Umbilical cord (tissue), 2 donors: ENCODE measurements at places on chromosomes 7 and 10.

GRCh38 chr10:95242581-95243317 lies 48.1 kb downstream of the PDLIM1 start:
- DNase-seq: peak; percentile 53

DNA sequence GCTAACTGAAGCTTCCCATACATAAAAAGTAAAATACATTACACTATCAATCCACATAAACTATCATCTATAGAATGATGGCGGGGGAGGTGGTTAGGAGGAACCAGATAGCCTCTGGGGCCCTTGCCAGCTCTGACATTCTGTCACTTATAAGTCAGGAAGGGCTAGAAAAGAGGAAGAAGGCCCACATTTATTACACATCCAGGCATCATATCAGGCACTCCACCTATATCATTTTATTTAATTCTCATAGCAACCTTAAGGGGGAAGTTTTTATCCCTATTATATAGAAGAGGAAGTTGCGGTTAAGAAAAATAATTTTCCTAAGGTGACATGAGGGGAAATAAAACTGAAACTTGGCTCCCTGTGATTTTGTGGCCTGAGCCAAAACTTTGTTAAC lies 29.9 kb downstream of the HEPACAM2 start:
- no peak for DNase-seq

GRCh38 chr7:87886875-87887274 lies 10.6 kb downstream of the DBF4 start:
- DNase-seq: peak; percentile 48

- no peak for DNase-seq
These were observed 231.6 kb downstream of the ADK start for GRCh38 chr10:74382663-74383062.

DNA sequence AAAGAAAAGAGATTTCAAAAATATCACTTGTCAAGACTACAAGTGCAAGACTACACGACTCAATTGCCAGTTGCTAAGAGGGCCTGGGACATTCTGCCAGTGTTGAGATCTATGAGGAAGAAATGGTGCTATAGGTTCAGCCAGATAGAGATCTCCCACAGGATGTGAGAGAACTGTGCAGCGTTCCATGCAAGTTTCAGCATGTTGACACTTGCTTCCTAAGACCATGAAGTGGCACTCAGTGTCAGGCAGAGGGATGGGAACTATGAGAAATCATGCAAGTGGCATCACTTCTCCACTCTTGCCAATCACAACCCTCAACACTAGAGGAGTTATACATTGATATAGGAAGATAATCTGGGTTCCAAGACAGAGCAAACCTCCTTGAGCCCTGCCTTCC lies 210.3 kb downstream of the CHRM2 start:
- DNase-seq: no peak

DNA sequence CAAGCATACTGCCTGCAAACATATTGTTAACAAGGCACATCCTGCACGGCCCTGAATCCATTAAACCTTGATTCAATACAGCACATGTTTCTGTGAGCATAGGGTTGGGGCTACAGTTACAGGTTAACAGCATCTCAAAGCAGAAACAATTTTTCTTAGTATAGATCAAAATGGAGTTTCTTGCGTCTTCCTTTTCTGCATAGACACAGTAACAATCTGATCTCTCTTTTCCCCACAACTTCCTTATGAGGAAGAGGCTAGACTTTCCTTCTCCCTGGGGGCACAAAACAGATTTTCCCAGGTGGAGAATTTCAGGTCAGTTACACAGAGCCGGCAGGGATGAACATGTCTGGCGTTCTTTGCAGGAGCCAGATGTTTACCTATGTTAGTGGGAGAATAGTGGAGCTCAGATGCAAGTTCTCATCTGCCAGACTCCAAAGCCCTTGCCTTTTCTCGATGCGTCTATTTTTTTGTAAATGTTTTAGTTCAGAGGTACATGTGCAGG lies 37.5 kb upstream of the PFKFB3 start:
- no peak for DNase-seq

- DNase-seq: no peak
These were observed 26.1 kb downstream of the INPP5A start for GRCh38 chr10:132563485-132564248.

- no peak for DNase-seq
These were observed 37.2 kb upstream of the BTBD16 start for GRCh38 chr10:122233857-122234348.

- no peak for DNase-seq
These were observed 6.9 kb downstream of the NYAP1 start for GRCh38 chr7:100490483-100491191.

GRCh38 chr10:69374242-69374641 lies 42.5 kb downstream of the TACR2 start:
- DNase-seq: no peak

DNA sequence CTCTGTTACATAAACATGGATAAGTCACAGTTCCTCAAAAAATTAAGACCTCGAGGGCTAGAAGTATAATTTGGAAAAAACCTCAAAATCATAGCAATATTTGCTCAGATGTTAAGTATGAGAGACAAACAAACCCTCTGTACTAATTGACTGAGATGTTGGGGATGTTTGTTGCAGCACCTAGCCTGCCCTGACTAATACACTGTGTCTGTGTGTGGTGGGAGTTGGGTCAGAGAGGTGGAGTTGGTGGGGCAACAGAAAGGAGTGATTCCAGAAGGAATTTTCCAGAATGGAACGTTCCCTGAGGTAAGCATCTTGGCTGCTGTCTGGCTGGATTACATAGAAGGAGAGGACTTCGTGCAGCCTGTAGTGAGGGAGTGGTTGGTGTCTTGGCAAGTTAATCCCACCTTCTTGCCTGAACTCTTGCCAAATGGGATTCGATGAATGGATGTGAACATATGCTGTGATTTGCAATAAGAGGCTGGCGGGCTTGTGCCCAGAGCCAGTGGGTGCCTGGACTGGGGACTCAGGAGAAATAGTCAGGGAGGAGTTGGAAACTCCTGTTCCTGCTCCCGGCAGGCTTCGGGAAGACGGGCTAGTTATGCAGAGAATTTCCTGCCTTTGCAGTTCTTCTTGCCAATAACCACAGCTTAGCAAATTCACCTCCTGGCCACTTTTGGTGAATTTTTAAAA lies 9.3 kb upstream of the FAM180A start:
- peak; percentile 59 for DNase-seq

DNA sequence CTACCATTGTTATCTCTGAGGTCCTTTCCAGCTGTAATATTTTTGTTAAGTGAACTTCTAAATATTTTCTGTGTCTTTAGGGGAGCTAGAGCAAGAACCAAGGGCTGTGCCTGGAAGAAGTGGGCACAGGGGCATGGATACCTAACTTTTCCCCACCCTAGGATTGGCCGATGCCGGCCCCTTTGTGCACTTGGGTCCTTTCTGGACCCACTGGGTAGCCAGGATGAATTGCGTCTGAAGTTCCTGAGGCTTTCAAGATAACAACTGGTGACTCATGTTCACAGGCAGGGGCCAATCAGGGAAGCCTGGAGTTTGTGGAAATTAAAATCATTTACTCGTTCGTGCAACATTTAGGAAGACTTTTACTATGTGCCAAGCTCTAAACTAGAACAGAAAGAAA lies 758 bp downstream of the DPCD start:
- DNase-seq: peak; percentile 12

GRCh38 chr7:120927454-120928103 lies 23.0 kb upstream of the ING3 start:
- DNase-seq: no peak

DNA sequence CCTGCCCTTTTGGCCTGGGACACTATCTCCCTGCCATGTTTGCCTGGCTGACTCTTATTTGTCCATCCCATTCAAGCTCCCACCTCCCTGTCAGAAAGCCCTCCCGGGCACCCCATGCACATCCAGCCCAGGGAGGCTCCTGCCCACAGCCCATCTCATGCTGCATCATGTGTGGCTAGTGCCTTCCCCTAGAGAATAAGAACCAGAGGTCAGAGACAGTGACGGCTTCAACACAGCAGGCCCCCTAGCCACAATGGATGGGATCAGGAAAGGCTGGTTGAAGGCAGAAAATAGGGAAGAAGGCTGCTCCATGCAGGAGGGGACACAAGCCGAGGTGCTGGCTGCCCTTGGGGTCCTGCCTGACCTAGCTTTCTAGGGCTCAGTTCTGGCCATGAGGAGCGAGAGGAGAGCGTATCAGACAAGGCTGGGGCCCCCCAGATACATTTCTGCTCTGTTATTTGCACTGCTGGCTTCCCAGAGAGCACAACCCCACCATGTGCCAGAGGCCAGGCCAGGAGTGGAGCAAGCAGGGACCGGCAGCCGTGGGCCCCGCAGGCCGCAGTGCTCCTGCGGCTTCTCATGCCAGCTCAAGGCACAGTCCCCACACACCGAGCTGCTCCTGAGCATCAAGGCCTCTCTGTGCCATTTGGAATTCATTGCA lies 161.1 kb upstream of the ZMIZ1 start:
- DNase-seq: no peak

- no peak for DNase-seq
These were observed 67.3 kb upstream of the UCN3 start for GRCh38 chr10:5297466-5297865.

GRCh38 chr10:64519831-64520230 lies 998.6 kb downstream of the REEP3 start:
- no peak for DNase-seq

GRCh38 chr7:92794391-92794790 lies 42.0 kb downstream of the CDK6 start:
- DNase-seq: no peak

GRCh38 chr10:44340557-44340956 lies 44.3 kb downstream of the CXCL12 start:
- no peak for DNase-seq

GRCh38 chr10:63140077-63140476 lies 6.9 kb downstream of the NRBF2 start:
- no peak for DNase-seq

GRCh38 chr10:65548001-65548400 lies 1377.8 kb upstream of the LRRTM3 start:
- DNase-seq: no peak

DNA sequence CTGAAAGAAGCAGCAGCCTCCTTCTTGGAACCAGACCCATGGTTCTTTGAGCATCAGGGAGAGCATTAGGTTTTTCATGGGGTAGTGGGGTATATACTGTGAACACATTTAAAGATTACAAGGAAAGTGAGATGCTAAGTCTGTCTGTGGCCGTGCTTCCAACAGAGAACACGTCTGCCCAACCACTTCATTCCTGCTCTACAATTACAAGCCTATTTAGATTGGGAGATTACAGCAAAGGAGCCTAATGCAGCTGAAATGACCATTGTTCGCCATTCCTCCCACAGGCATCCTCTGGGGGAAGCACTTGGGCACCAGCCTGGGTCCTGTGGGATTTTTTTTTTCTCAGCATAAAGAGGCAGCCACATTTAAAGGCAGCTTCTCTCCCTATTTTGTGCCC lies 536.4 kb downstream of the XPNPEP1 start:
- no peak for DNase-seq

DNA sequence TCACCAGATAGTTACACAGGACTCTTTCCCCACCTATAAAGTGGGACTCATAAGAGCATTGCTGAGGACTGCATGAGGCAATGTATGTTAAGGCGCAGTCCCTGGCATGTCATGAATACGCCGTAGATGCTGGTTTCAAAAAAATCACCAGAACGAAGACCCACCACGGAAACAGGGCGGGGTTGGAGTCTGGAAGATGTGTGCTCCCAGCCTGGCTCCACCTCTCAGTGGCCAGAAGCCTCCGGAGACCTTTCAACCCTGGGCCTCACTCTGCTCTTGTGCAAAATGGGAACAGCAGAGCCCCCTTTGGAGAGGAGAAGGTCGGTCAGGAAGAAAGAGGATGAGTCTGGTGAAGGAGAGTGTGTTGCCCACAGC lies 12.4 kb upstream of the ZMIZ1 start:
- no peak for DNase-seq

- no peak for DNase-seq
These were observed 297.2 kb downstream of the AUTS2 start for GRCh38 chr7:69895446-69895845.

DNA sequence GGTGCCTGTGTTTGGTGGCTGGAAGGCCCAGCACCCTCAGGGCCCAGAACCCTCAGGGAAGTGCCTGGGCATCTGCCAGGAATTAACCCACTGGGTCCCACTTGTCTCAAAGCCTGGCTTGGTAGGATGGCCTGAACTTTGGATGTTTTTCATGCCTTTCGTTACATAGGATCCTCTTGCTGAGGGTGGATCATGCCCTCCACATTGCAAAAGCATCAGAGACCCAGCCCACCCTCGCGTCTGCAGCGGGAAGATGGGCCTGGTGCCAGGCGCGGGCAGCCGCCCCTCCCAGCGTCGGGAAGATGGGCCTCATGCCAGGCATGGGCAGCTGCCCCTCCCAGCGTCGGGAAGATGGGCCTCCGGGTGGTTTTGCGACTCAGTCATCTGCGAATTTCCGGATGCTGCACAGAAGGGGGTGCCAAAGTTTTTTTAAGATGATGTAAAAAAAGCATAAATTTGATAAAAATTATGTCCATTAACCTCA lies 51.9 kb upstream of the PRKAR1B start:
- peak; percentile 44 for DNase-seq

- no peak for DNase-seq
These were observed 29.8 kb downstream of the CEP41 start for GRCh38 chr7:130410868-130411541.

DNA sequence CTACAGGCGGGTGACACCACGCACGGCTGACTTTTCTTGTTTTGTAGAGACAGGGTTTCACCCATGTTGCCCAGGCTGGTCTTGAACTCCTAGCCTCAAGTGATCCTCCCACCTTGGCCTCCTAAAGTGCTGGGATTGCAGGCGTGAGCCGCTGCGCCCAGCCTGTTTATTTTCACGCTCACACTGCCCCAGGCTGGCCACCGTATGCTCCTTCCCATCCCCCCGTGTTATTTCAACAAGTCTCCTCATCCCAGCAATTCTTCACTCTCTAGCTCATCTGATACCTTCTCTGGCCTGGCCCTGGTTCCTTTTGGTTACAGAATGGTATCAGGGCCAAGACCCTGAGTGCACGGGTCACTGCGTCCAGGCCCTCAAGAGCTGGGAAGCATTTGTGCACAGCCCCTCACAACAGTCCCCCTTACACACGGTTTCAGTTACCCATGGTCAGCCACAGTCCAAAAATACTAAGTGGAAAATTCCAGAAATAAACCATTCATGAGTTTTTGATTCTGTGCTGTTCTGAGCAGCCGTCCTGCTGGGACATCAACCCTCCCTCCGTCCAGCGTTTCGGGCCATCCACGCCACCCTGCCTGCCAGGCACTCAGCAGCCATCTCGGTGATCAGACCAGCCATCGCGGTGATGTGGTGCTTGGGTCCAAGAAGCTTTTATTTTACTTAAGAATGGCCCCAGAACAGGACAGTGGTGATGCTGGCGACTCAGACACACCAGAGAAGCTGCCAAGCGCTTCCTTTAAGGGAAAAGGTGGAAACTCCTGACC lies 8.9 kb downstream of the COX19 start:
- DNase-seq: no peak
